ENCODE measurements at places on chromosomes 5 and 9.

DNA sequence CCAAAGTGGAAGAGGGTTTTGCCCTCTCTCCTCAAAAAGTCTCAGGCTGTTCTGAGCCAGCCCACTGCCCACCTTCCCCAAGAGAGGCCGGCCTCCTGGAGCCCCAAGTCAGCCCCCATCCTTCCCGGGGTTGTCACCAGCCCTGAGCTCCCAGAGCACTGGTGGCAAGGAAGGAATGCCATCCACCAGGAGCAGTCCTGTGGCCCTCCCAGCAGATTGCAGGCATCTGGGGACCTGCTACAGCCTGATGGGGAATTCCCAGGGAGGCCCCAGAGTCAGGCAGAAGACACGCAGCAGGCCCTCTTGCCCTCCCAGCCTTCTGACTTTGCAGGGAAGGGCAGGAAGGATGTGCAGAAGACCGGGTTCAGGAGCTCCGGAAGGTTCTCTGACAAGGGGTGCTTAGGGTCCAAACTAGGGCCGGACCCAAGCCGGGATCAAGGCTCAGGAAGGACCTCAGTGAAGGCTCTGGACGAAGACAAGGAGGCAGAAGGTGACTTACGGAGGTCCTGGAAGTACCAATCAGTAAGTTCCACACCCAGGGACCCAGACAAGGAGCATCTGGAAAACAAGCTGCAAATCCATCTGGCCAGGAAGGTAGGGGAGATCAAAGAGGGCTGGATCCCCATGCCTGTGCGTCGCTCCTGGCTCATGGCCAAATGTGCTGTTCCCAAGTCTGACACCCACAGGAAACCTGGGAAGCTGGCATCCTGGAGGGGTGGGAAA lies 3.7 kb downstream of the SPATA31E1 start:
- DNase-seq: no peak

GRCh38 chr5:55456216-55456895 lies 78.4 kb downstream of the PLPP1 start:
- DNase-seq: no peak

GRCh38 chr9:131618071-131618479 lies 72.8 kb downstream of the PRRT1B start:
- no peak for DNase-seq

DNA sequence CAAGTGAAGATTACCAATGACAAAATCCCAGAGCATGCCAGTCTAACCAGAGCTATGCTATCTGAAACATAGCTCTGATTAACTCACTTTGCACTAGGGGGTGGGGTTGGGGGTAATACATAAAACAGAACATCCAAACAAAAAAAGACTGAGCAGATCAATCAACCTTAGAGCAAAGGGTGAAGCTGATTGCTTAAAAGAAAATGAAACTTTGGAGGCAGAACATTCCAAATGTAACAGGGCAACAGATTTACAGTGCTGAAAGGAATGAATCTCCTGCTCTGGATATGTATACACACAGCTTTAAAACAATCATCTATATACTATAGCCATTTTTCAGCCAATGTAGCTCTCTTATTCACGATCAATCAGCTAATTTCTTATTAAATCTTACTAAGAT lies 4.9 kb downstream of the IL6ST start:
- no peak for DNase-seq

- DNase-seq: no peak
These were observed 1025.0 kb upstream of the CDH10 start for GRCh38 chr5:25669645-25670401.

DNA sequence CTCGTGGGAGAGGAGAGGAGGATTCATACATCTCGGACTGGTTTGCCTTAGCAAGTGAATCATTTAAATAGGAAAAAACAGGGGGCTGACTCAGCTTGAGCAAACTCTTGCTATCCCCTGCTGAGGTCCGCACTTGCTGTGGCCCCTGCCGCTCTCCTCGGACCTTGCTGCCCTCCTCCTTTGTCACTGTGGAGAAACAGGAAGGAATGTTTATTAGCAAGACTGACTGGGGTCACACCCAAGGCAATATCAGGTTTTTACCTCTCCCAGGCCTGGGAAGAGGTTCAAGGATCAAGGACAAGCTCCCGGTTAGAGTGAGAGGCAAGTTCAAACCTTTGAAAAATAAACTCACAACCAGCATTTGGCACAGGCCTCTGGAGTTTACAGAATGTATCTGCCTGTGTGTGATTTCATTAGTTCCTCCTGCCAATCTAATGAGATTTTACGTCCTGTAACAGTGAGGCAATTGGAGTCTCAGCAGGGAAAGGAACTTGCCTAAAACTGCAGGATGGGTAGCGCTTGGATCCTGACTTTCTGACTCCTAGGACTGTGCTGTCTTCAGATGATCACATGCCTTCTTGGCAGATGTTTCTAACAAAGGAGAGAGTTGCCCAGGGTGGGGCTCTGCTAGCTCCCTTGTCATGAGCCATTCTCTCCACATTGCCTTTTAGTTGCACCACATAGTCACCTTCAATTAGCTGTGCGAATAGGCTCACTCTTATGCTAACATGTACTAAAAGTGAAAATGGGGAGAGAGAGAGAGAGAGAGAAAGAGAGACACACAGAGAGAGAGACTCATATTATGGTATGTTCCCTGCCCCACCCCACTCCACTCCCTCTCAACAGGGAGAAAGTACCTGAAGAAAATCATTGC lies 108.6 kb upstream of the CDKN2B start:
- DNase-seq: no peak

DNA sequence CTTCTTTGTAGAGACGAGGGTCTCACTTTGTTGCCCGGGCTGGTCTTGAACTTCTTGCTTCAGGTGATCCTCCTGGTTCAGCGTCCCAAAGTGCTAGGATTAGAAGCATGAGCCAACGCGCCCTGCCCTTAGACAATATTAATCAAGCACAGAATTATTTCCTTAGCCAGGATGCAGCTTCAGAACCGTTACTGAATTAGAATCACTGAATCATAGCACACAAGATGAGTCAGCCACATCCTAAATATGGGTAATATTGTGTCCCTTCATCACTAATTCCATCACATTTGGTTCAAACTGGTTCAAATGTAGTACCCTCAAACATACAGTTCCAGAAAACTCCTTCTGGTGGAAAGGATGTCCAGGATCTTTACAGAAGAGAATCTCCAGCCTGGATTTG lies 82.7 kb downstream of the BNC2 start:
- no peak for DNase-seq

DNA sequence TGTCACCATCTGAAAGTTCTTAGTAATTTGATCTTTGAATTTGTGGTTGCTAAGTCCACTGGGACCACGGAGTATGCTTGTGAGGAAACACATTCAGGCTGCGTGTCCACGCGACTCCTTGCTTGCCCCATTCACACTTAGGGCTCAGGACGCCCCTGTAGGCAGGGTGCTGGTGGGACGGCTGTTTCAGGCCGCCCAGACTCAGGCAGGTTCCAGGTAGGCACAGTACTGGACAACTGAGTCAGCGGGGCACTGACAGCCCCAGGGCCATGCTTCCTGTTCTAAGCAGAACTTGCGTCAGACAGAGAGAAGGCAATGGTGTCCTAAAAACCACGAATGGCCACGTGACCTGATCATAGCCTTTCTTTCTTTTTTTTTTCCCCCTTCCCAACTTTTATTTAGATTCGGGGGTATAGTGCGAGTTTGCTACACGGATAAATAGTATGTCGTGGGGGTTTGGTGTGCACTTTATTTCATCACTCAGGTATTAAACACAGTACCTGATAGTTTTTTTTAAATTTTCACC lies 7.7 kb upstream of the RASGEF1C start:
- DNase-seq: no peak

- DNase-seq: no peak
These were observed 452.7 kb downstream of the HINT1 start for GRCh38 chr5:130712324-130712723.

DNA sequence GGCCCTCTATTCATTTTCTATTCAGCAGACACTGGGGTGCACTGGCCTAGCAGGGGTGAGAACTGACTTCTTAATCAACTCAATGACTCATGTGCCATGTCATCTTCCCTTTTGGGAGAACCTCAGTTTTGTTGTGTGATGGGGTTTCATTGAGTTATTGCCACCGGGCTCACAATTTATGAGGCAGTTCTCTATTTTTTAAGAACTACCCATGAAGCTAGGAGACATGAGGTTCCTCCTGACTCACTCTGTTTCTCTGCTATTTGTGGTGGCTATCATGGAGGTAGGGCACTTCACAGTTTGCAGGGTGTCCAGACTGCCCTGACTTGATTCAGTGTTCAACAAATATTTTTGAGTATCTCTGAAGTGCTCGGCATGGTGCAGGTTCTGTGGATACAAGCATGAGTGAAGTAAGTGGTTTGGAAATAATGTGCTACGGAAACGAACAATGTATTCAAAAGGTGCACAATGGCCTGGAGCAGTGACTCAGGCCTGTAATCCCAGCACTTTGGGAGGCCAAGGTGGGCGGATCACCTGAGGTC lies 39.3 kb downstream of the SPARC start:
- no peak for DNase-seq

DNA sequence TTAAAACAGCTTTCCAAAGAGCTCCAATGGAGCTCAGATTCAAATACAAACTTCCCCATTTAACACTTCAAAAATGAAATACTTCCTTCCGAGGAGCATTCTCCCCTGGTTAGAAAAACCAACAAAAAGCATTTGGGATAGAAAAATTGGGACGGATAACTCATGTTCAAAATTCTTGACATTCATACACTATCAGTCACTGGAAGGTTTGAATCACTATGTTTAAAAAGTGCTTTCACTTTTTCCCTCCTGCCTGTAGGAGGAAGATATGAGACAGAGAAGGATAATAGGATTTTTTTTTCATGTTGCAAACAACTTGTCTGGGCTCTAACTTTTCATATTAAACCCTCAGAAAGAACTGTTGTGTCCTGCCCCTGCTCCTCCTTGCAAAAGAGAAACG lies 412.0 kb downstream of the ACTL7B start:
- no peak for DNase-seq

DNA sequence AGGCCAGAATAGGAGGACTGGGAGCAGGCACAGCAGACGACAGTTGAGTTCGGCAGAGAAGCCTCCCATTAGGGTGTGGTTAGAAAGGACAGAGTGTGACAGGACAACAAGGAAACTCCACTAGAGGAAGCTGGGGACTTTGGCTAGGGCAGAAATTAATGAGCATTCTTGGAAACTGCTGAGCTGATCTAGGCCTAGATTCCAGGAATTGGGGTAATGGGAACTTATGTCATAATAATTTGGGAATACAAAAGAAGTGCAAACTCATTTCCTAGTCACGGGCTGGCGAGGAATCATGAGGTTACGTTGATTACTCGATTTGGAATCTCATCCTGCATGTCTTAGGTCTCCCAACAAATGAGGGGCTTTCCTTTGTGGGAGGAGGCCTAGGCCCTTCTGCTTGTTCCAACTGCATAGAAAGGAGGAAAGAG lies 144.6 kb upstream of the RPS23 start:
- no peak for DNase-seq

GRCh38 chr5:137699336-137700281 lies 36.3 kb downstream of the KLHL3 start:
- DNase-seq: no peak

- no peak for DNase-seq
These were observed 68.2 kb upstream of the CHD1 start for GRCh38 chr5:98997000-98997399.

DNA sequence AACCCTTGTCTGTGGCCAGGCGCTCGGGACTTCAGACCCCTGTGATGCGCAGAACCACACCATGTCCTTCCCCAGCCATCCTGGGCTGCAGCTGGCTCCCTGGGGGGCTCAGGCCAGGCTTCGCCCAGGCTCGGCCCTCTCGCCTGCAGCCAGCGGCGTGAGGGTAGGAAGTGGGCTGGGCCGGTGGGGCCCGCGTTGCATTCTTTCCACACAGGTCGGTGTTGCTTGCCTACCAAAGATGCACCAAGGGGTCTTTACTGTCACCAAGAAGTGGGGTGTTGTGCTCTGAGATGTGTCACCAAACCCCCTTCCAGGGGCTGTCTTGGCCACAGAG lies 48.3 kb upstream of the RNF130 start:
- DNase-seq: no peak

DNA sequence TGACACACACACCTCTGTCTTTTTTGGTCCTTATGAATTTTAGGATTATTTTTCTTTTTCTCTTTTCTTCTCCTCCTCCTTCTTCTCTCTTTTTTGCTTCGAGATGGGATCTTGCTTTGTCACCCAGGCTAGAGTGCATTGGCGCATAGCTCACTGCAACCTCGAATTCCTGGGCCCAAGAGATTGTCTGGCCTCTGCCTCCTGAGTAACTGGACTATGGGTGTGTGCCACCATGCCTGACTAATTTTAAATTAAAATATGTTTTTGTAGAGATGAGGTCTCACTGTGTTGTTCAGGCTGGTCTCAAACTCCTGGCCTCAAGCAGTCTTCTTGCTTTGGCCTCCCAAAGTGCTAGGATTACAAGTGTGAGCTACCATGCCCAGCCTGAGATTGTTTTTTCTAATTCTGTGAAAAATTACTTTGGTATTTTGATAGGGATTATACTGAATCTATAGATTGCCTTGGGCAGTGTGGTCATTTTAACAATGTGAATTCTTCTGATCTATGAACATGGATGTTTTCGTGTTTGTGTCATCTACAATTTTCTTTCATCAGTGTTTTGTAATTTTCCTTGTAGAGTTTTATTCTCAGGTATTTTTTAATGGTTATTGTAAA lies 7.7 kb downstream of the AHRR start:
- DNase-seq: no peak

DNA sequence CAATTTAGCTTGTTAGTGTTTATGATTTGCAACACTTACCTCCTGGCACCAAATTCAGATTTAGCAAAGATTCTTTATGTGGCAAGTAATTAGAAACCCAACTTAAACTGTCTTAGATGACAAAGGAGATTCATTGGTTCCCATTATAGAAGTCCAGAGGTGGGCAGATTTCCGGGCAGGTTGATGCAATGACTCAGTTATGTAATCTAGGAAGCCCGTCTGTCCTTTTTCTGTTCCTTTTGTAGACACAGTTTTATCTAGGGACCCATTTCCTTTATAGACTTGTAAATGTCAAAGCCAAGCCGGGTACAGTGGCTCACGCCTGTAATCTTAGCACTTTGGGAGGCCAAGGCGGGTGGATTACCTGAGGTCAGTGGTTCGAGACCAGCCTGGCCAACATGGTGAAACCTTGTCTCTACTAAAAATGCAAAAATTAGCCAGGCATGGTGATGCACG lies 20.3 kb upstream of the ANKRD33B start:
- no peak for DNase-seq

- no peak for DNase-seq
These were observed 372.1 kb downstream of the MTRR start for GRCh38 chr5:8241076-8241475.

GRCh38 chr5:36679221-36679989 lies 73.0 kb downstream of the SLC1A3 start:
- DNase-seq: no peak

- no peak for DNase-seq
These were observed 142.9 kb downstream of the DIRAS2 start for GRCh38 chr9:90499761-90500160.

DNA sequence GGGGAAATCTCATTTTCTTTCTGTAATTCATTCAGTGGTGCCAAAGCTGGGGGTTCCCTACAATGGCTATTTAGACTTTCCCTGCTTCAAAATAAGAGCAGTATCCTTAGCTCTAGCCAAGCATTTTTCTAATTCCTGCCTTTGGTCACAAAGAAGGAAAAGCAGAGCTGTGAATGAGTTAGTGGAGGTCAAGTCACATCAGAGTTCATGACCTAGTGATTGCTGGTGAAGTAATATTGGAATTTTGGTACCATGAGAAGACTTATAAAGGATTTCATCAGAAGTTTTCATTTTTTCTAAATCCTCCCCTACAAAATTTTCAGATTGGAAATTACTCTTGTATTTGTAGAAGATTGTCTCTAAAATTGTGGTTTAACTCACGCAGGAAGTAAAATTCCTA lies 28.0 kb downstream of the DNAJC21 start:
- no peak for DNase-seq

GRCh38 chr5:2752821-2753439 lies 1.5 kb upstream of the IRX2 start:
- DNase-seq: no peak
